ENCODE measurements at places on chromosomes 16 and 17. TPM values are rescaled to one million over a fixed set of nuclear protein-coding genes. Genes with fewer than 3 reads are reported as not detected.

The CLDN7 gene
- 72.1 TPM for total RNA-seq

GRCh38 chr16:70381604-70382342, 35.1 kb downstream of the DDX19A start:
- DNase-seq, result no peak

The TANGO6 gene
- total RNA-seq, result 6.1 TPM

The ZSCAN10 gene
- total RNA-seq, result not detected

DNA sequence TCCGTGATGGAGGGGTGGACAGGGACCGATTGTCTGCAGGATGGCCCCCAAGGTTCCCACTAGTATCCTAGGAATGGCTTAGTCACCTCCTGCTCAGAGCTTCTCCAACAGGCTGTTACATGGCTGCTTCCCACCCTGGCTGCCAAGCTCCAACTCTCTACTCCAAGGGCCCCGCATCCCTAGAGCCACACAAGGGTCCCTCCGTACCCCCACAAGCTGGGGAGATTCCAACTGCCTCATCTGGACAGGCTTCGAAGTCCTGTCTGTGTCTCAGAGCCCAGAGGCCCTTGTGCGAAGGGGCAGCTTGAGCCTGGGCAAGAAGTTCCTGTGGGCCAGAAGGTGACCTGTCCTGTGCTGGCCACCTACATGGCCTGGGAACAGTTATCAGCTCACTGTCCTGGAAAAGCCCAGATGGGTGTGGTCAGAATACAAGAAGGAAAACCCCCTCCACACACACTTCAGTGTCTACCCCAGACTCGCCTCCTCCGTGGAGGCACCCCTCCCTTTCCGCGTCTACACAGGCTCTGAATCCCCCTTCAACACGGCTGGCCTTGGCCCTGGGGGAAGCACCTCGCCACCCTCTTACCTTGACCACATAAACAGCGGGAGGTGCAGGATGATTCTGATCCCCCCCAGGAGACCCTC, 586 bp downstream of the MEAK7 start:
- DNase-seq, result no peak

GRCh38 chr16:27333549-27333948, 19.8 kb downstream of the IL4R start:
- no peak for DNase-seq

- DNase-seq, result no peak
These were observed 84.3 kb downstream of the MARCHF10 start for GRCh38 chr17:62723842-62724241.

The ZCCHC14 gene
- 12.5 TPM for total RNA-seq

DNA sequence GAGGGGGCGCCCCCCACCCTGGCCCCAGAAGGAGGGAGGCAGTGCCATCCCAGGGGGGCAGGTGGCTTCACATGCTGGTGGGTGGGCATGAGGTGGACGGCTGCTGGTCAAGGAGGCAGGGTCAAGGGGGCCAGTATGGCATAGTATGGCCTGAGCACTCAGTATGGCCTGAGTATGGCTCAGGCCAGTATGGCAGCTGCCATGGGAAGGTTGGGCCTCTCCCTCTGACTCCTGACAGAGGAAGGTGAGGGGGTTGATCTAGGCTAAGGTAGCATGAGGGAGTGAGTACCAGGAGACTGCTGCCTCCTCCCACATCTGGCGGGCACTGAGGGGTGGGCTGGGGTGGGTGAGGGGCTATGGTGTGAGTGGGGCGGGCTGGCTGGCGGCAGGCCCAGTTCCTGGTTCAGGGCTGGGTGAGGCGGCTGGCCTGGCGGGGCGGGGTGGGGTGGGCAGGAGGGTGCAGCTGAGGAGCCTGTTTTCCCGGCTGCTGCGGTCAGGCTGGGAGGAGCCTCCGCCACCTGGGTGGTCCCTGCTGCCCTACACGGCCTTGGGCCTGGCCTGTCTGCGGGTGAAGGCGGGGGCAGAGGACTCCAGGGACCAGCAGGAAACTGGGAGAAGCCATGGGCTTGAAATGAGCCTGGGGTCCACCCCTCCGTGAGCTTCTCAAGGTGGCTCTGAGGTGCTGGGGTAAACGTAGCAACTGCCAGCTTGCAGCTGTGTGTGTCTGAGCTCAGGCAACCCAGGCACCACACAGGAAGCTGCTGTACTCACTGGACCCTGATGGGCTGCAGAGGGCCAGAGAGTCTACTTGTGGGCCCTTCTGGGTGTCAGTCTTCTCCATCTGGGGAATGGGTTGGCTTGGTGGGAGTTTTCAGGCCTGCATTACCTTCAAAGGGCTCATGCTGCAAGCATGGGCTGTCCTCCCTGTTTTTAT, 57.0 kb downstream of the RAI1 start:
- DNase-seq, result no peak

GRCh38 chr16:58755989-58756649, 22.0 kb upstream of the GOT2 start:
- peak; percentile 45 for DNase-seq

The PRAC2 gene
- total RNA-seq, result not detected

The MRPS7 gene
- total RNA-seq, result 19.3 TPM

The CCL23 gene
- 1.3 TPM for total RNA-seq

DNA sequence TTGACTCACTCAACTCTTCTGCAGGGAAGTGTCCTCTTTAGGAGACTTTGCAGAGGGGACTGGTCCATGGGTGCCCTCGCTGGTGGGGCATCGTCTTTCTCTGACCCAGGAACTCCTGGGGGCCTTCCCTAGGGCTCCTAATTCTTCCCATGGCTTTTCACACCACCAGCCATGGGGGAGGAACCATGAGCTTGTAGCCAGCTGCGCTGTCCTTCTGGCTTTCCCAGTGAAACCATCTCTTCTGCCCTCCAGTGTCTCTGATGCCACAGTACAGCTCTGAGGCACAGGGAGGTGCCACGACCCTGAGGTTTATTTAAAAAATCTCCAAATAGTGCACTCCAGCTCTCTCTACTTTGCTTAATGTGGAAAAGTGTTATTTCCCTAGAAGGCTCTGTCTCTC, 78.6 kb downstream of the SDR42E1 start:
- no peak for DNase-seq

GRCh38 chr17:29791336-29792080, 138.5 kb downstream of the SSH2 start:
- no peak for DNase-seq

The DHRS7C gene
- not detected for total RNA-seq

GRCh38 chr16:26071101-26071866, 379.5 kb downstream of the HS3ST4 start:
- DNase-seq, result no peak
